ENCODE measurements at places on chromosomes 3 and 15. TPM values are rescaled to one million over a fixed set of nuclear protein-coding genes. Genes with fewer than 3 reads are reported as not detected.

The CILP gene
- total RNA-seq = 0.04 TPM

The ONECUT1 gene
- 0.11 TPM for total RNA-seq

The ITIH1 gene
- total RNA-seq = not detected

The ACSBG1 gene
- 0.39 TPM for total RNA-seq
